ENCODE measurements at places on chromosomes 7 and 10.

DNA sequence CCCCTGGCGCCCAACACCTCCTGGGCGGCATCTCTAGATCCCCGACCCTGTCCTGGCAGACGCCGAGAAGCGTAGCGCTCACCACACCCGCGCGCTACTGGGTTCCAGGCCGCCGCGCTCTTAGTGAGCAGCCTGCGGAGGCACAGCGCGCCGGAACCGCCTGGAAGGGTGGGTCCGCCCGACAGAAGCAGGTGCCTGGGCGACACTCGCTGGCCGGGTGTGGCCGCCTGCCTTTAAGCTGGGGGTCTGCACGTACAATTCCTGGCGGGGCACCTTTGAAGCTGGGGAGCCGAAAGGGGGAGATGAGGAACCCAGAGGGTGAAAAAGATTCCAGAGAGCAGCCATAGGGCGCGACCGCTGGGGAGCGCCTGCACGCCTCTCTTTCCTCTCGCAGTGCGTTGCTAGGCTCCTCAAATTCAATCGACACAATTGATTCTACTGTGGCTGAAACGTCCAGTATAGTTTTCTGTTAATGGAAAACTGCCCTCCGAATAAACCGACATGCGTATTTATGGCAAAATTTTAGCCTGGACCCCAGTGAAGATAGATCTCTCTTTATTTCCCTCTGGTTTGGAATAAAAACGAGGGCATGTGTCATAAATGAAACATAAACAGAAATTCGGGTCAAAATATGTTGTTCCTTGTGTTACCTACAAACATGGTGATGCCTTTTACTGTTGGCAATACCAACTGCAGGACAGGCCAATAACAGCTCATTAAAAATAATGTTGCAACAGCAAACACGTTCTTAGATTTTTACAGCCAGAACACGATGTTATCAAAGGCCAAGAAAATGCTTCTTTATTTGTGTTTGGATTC, 4.6 kb downstream of the HMX3 start:
- DNase-seq = no peak

GRCh38 chr7:157153260-157153659, 14.5 kb downstream of the UBE3C start:
- DNase-seq = no peak

GRCh38 chr7:16564909-16565426, 38.3 kb downstream of the LRRC72 start:
- DNase-seq = no peak

DNA sequence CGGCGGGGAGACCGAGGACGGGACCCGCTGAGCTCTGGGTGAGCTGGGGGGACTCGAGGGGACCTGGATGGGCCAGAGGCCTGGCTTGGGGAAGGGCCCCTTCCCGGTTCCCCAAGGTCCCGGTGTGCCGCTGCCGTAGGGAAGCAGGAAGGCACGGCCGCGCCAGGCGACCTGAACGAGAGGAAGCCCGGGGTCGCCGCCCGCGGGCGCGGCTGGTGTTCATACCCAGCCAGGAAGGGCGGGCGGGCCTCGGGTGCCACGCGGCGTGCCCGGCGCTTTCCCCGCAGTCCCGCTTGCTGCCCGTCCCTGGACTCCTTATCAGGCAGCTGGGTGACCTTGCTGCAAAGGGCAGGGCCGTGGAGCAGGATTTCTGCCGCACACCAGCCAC, 38.0 kb downstream of the ZNF777 start:
- no peak for DNase-seq

- DNase-seq = no peak
Measured at GRCh38 chr10:116133634-116134033, 139.4 kb downstream of the GFRA1 start.
